ENCODE measurements at places on chromosomes 13 and 19.
A peak's percentile ranks its signal among the peaks of the same experiment; 100 is the strongest.

DNA sequence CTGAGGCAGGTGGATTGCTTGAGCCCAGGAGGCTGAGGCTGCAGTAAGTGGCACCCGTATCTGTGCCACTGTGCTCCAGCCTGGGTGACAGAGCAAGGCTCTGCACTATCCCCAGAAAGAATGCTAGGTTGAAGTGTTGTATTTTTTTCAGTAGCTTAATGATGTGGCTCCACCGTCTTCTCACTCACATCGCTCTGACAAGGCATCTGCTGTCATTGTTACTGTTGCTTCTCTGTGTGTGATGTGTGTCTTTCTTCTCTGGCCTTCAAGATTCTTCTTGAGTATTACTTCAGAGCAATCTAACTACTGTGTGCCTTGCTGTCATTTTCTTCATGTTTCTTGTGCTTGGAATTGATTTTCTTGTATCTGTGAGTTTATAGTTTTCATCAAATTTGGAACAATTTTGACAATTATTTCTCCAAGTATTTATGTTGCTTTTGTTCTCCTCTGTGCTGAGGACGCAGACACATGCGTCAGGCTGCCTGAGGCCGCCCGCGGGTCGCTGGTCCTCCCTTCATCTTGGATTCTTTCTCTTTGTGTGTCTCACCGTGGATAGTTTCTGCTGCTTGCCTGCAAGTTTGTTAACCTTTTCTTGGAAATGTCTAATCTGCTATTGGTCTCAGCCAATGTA lies 10.8 kb downstream of the ADPRHL1 start:
- no peak for DNase-seq

GRCh38 chr19:29845574-29846176 lies 33.9 kb downstream of the CCNE1 start:
- DNase-seq = no peak

GRCh38 chr13:87820241-87820640 lies 149.1 kb downstream of the SLITRK5 start:
- no peak for DNase-seq

DNA sequence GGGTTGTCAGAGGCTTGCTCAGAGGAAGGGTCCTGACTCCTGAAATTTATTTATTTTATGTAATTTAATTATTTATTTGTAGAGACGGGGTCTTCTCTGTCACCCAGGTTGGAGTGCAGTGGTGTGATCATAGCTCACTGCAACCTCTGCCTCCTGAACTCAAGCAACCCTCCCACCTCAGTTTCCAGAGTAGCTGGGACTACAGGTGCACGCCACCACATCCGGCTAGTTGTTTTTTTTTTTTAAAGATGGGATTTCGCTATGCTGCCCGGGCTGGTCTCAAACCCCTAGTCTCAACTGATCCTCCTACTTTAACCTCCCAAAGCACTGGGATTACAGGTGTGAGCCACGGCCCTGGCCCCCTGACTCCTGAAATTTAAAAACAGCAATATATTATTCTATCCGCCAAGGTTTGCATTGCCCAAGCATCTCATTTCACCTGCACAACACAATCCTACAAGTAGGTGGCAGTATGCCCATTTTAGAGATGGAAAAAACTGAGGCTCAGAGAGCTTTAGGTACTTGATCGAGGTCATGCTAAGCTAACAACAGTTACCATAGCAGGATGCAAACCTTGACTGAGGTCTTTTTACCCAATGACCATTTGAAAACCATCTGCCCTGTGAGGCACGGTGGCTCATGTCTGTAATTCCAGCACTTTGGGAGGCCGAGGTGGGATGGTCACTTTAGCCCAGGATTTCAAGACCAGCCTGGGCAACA lies 18.1 kb downstream of the ARHGEF18 start:
- DNase-seq = peak; percentile 17

DNA sequence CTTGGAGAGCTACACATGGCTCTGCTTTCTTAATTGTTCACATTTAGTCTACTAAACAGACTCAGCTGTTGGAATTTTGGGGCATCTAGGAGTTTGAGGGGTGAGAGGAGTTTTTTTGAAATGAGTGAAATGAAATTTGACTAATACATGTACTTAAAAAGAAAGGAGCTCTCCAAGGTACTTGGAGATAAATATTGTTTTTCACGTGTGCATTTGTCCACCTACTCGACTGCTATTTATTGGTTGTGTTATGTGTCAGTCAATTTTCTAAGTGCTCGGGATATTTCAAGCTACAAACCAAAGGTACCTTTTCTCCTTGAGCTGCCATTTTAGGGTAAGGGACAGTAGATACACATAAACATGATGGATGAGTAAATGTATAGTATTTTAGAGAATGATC lies 697.0 kb downstream of the LIG4 start:
- DNase-seq = no peak

- DNase-seq = no peak
Measured at GRCh38 chr13:85616275-85616674, 182.9 kb downstream of the SLITRK6 start.

DNA sequence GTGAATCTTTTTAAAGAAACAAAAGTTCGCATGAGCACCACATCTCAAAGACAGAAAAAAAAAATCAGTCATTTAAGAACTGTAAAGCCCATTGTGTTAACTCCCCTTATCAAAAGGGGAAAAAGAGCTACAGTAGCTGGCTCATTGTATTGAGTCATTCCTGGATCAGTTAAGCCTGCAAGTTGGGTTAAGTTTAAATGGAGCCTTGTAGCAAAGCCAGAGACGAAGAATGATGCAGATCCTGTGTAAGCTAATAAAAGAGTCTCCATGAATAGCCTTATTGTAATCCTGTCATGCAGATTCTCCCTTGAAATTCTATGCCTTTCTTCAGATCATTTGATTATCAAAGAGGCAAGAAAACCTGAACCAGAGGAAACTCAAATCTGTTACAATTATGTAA lies 83.8 kb downstream of the CRYL1 start:
- DNase-seq = no peak

DNA sequence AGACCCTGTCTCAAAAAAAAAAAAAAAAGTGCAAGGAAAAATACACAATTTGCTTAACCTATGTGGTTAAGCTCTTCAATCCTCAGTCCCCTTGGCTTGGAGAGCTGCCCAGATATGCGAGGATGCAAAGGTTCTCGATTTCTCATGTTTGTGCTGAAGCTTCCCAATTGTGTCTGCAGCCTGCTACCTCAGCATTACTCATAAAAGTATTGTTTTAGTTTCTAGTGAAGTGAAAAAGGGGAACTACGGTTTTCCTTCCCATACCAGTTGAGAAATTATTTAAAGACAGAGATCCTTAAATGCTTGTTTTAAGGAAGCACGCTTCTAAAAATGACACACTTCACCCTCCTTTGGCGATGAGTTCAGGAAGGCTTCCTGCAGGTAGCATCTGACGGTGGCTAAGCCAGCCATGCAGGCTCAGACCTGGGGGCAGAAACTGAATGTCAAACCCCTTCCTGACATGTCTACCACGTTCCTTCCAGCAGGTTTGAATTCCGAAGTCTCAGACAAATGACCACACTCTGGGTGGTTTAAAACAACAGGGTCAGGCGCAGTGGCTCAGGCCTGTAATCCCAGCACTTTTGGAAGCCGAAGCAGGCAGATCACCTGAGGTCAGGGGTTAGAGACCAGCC lies 47.9 kb downstream of the RUBCNL start:
- no peak for DNase-seq

GRCh38 chr13:60118696-60119400 lies 44.9 kb downstream of the DIAPH3 start:
- no peak for DNase-seq

GRCh38 chr13:45257638-45258333 lies 56.9 kb upstream of the KCTD4 start:
- no peak for DNase-seq

GRCh38 chr13:35498231-35498630 lies 21.7 kb upstream of the MAB21L1 start:
- DNase-seq = no peak

- DNase-seq = no peak
Measured at GRCh38 chr13:22536851-22537250, 643.9 kb upstream of the SGCG start.

DNA sequence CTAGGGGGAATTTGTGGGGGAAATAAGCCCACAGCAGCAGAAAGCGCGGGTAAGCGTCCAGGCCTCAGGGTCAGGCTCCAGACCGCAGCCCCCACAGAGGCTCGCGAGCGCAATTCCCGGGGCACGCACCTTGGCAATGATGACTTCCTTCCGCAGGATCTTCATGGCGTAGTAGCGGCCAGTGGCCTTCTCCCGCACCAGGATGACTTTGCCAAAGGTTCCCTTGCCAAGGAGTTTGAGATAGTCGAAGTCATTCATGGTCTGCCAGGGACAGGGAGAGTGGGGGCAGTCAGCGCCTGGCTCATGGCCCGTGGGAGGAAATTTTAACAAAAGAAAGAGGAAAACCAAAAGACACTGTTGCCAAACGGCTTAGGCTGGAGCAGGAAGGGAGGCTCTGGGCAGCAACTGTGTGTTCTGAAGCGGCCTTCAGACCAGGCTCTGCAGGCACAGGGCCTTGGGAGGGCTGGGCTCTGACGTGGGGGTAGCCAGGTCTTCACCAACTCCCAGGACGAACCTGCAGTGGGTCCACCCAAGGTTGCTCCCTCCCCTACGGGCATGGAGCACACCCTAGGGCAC lies 15.4 kb upstream of the CCNP start:
- no peak for DNase-seq

DNA sequence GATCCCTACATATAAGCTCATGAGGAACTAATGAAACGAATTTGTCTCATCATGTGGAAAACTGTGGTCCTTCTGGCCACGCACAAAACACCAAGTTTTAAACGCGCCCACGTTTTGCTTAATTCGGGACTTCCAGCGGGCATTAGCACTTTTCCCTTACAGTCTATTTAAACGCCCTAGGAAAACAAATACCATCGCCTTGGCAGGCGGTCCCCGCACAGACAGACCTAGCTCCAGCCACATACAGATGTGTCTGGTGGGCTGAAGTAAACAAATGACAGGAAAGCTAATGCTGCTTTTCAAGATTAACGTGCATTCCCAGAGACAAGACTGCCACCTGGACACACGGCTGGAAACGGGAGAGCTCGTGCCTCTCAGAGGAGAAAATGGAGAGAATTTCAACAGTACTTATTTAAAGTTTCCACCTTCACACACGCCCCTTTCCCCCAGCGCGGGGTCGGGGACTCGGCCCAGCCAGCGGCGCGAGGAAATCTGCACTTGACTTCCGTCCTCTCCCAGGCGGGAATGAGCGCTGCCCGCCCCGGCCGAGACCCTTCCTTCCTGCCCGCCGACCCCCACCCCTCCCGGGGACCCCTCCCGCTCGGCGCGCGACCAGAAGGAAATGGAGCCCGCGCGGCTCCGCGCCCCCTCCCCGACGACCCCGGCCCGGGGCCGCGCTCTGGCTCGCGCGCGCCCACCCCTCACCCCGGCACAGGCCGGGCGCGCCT lies 931 bp downstream of the USP12 start:
- DNase-seq = no peak

GRCh38 chr13:95636853-95637252 lies 7.7 kb downstream of the DZIP1 start:
- no peak for DNase-seq

DNA sequence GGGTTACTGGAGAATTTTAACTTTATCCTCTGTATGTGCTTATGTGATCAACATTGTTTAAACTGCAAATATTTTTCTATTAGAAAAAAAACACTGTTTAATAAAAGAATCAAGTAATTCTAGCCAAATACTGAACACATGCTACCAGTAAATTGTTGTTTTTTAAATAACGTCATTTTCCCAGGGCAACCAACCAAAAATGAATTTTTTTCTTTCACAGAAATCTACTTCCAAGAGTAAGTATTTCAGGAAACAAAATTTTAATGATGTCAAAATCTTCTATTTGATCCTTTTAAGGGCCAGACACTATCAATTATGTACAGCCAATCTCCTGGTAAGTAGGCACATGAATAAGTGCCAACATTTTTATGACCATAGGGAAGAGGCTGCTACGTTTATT lies 57.1 kb downstream of the TUBGCP3 start:
- no peak for DNase-seq

DNA sequence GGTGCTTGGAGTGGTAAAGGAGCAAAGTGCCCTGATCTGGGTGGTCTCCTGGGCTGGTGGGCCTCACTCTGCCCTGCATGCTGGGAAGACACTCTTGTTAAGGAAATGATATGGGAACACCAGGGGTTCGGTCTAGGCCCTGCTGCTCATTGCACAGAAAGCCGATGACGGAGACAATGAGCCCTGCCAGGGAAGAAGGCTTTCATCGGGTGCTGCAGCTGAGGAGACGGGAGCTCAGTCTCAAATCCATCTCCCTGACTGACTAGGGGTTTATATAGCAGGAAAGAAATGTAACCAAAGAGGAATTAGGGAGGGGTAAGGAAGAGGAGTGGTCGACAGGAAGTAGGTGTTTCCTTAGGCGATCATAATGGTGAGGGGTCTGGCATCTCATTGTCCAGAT lies 253.4 kb downstream of the TEX29 start:
- no peak for DNase-seq

DNA sequence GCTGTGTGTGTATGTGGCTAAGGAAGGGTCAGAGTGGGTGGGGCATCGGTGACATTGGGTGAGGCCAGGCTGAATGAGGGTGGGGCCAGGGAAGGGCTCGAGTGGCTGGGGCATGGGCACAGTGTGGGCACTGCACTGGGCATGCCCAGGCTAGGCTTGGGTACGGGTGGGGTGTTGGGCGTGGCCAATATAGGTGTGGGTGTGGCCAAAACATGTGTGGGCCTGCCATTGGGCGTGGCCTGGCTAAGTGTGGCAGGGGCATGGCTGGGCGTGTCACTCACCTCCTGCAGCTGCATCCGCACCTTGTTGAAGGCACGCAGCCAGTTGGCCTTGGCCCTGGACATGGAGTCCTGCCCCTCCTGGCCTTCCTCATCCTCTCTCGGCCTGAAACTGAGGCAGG lies 33.2 kb downstream of the UNC13A start:
- peak; percentile 44 for DNase-seq

GRCh38 chr13:49098198-49098597 lies 121.9 kb upstream of the MLNR start:
- no peak for DNase-seq

GRCh38 chr19:7554565-7554964 lies 19.0 kb downstream of the PNPLA6 start:
- DNase-seq = no peak

- DNase-seq = no peak
Measured at GRCh38 chr19:5298471-5298901, 42.1 kb downstream of the PTPRS start.

GRCh38 chr19:16043156-16043757 lies 33.0 kb upstream of the TPM4 start:
- no peak for DNase-seq

DNA sequence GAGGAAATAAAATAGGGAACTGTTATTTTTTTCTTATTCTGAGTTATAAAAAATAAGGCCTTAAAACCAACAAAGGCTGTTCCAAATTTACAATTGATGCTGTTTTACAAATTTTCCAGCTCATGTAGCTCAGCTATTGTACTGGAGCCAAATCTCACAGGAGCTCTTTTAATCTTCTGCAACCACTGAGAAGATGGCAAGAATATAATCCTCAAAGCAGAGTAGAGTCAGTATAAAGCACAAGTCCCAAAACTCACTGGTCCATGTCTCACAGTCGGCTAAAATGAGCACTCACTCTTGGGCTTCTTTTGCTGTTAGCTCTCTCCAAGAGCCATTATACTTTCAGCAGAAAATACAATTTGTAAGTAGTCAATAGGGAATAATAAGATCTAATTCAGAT lies 1074.4 kb upstream of the PRR20A start:
- DNase-seq = no peak

- DNase-seq = no peak
Measured at GRCh38 chr13:63367522-63368198, 1952.0 kb upstream of the PCDH20 start.

- DNase-seq = no peak
Measured at GRCh38 chr13:87661471-87661870, 9.7 kb upstream of the SLITRK5 start.

GRCh38 chr19:51571599-51571998 lies 516 bp downstream of the ZNF175 start:
- DNase-seq = no peak

Measured in NCI-H774 (cell line).